ENCODE measurements at places on chromosomes 3 and 15. TPM values are rescaled to one million over a fixed set of nuclear protein-coding genes. Genes with fewer than 3 reads are reported as not detected.

GRCh38 chr3:30353711-30354467 is 252.5 kb upstream of the TGFBR2 start:
- DNase-seq: no peak

DNA sequence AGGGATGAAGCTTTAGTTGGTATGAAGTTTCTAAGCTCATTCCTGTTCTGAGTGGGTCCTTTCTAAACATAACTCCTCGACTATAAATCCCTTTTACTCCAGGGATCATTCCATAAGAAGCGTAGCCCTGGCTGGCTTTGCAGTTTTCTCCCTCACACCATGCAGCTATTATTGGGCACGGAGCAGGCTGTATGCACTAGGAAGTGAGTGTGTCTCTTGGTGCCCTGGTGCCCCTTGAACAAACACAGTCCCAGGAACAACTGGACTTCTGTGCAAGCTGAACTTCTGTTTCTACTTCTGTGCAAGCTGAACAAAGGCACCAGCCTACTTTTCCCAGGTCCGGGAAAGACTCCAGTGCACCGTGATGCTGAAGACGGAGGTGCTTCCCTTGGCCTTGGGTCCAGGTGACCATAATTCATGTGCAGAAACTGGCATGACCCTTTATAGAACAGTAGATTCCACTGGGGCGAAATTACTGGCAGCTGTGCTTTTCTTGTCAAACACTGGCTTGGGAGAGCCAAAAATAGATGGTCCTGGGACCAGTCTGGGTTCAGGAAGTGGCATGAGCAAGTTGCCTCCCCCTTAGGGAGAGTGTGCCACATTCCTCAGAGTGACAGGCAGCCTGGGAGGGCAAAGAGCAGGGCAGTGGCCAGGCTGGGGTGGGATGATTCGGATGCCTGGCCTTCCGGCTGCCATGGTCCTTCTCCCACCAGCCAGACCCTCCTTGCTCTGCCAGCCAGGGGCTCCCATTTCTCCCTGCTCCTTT is 127.2 kb downstream of the SLCO3A1 start:
- no peak for DNase-seq

CRABP1 gene
- total RNA-seq: 91.0 TPM

RHOV gene
- total RNA-seq: 3.2 TPM

- DNase-seq: no peak
Measured at GRCh38 chr15:62412686-62413085, 247.6 kb upstream of the C2CD4B start.

Measured in endodermal cell (in vitro differentiated cells).